Fibroblast of skin of right quadriceps (primary cell): ENCODE measurements at places on chromosomes 13 and 19.

DNA sequence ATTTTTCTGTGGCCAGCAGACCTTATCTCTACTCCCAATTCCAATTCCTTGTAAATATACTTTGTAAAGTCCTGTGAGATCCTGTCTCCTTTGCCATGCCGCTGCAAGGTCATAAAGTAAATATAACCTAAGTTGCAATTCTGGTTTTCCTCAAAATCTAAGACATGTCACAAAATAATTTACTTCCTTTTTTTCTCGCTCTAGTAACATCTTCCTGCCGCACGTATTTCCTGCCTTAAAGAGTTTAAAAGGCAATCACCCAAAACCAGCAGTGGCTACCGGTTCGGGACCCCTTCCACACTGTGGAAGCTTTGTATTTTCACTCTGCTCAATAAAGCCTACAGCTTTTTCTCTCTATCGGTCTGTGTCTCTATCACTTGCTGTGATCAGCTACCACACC is 832.0 kb upstream of the SLITRK5 start:
- no peak for DNase-seq

GRCh38 chr13:80054806-80055205 is 286.1 kb downstream of the SPRY2 start:
- DNase-seq: peak; percentile 50

DNA sequence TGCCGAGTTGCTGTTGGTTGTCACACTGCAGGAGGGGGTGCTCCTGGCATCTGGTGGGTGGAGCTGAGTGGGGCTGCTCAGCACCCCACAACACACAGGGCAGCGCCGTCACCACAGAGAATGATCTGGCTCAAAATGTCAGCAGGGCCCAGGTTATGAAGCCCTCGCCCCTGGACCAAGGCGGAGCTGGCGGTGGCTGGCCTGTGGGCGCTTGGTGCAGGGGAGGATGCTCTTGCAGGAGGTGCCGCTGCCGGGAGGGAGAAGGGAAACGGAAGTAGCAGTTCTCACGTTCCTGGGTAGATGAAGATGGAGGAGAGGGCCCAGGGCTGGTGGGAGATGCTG is 14.2 kb upstream of the LENG8 start:
- DNase-seq: no peak

GRCh38 chr13:102394158-102395053 is 7.4 kb downstream of the FGF14 start:
- peak; percentile 87 for DNase-seq

- no peak for DNase-seq
Observed at GRCh38 chr13:45413826-45414307, 4.3 kb downstream of the SLC25A30 start.

GRCh38 chr19:17075864-17076542 is 426 bp downstream of the MYO9B start:
- peak; percentile 54 for DNase-seq

GRCh38 chr19:41981724-41982123 is 12.3 kb downstream of the ATP1A3 start:
- no peak for DNase-seq

- no peak for DNase-seq
Observed at GRCh38 chr19:51676566-51677083, 16.5 kb upstream of the SPACA6 start.

DNA sequence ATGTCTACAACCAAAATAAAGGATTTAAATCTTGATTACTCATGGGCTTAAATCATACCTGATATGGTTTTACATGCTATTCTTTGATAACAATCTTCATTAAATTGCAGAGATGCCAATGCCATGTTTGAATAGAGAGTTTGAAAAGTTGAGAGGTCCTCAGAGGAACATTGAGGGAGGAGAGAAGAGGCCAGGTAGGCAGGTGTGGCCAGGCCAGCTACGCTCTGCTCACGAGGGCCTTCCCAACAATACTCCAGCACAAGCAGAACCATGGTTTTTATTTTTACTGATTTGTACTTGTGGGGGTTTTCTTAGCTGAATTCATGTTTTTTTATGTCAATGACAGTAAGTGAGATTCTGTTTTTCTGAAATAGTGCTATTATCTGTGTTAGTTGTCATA is 158.1 kb upstream of the RFC3 start:
- no peak for DNase-seq

DNA sequence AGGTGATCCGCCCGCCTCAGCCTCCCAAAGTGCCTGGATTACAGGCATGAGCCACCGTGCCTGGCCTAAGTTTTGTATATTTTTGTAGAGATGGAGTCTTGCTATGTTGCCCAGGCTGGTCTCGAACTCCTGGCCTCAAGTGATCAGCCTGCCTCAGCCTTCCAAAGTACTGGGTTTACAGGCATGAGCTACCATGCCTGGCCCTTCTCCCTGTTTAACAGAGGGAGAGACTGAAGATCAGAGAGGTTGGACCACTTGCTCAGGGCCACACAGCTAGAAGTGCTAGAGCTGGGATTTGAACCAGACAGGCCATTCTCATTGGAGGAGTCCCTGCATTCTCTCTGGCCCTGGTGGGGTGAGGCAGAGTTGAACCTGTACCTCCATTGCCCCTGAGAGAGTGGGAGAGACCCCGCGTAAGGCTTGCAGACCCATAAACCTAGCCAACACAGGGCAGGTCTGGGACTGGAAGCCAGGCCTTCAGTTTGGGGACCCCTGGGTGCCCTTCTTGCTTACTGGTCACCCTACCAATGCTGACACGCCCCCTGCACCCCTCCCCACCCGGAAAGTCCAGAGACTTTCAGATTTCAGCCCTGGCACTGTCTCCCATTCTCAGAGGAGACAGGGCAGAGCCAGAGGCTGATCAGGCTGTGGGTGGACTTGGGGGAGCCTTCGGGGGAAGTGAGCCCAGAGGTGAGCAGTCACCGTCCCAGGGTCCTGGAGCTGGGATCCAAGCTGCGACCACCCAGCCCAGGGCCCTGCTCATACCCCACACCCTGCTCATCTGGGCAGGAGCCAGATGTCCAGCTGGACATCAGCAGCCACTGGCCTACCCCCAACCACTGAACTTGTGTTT is 13.3 kb downstream of the TTYH1 start:
- DNase-seq: no peak
